Germinal center (tissue), 1 donor: ENCODE measurements at places on chromosomes 5 and 9.
A peak's percentile ranks its signal among the peaks of the same experiment; 100 is the strongest.

DNA sequence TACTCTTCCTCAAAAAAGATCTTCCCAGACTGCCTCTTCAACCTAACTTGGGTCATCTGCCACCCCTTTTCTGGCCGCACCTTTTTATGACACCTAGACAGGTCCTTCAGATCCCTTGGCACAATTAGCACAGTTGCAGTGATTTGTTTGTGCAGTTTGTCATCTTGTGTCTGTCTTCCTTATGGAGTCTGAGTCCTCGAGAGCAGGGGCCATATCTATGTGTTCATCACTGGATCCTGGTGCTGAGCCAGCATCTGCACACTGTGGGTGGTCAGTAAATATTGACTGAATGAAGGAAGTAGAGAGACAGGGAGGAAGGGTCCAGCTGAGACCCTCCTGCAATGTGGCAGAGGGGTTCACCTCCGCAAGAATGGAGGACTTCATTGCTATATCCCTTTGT, 14.4 kb downstream of the ERGIC1 start:
- DNase-seq: no peak

DNA sequence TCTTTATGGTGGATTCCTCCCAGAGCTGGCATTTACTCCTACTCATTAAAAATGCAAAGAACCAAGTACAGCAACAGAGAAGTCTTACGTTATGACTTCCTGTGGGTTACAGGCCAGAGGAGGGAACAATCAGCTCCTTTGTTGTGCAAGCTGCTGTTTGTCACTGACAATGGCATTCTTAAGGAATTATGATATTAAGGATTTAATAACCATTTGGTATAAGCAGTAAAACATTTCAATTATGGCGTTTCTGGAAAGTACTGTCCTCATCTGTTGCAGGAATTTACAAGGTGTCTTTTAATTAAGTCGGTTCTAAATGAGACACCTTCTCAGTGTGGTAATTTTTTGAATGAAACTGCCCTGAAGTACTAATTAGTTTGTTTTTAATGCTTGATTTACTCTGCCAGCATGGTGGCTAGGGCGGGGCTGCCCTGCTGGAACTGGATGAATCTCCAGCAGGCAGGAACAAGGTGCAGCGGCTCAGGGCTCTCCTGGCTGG, 49.1 kb upstream of the VDAC1 start:
- DNase-seq: no peak

- no peak for DNase-seq
Measured at GRCh38 chr5:144017631-144018030, 152.8 kb downstream of the YIPF5 start.

GRCh38 chr5:36452424-36453006, 150.8 kb upstream of the RANBP3L start:
- no peak for DNase-seq

- no peak for DNase-seq
Measured at GRCh38 chr9:70410368-70410767, 4.1 kb downstream of the KLF9 start.

DNA sequence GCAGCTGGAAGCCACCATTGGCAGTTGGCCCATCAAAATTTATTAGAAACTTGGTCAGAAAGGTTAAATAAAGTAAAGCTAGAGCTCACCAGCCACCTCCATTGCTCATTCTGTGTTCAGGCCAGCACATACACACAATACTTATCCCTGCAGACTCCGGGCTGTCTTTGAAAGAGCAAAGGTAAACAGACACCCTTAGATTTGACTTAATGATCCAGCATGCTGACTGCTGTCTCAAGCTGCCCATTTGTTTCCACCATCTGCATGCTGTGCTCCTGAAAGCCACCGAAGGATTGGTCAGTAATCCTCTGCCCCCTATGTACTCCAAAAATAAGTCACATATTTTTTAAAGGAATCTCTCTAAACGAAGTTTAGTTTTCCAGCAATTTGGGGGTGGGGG, 1059.8 kb upstream of the DMAC1 start:
- no peak for DNase-seq

- peak; percentile 45 for DNase-seq
Measured at GRCh38 chr9:127880143-127880542, 2.7 kb upstream of the AK1 start.
